Activated naive CD4-positive, alpha-beta T cell treated with Interleukin-2 at 50 U/mL for 16 hours (primary cell): ENCODE measurements at places on chromosomes 12 and 14.

GRCh38 chr14:64806862-64807495, 72.7 kb downstream of the SPTB start:
- no peak for DNase-seq

DNA sequence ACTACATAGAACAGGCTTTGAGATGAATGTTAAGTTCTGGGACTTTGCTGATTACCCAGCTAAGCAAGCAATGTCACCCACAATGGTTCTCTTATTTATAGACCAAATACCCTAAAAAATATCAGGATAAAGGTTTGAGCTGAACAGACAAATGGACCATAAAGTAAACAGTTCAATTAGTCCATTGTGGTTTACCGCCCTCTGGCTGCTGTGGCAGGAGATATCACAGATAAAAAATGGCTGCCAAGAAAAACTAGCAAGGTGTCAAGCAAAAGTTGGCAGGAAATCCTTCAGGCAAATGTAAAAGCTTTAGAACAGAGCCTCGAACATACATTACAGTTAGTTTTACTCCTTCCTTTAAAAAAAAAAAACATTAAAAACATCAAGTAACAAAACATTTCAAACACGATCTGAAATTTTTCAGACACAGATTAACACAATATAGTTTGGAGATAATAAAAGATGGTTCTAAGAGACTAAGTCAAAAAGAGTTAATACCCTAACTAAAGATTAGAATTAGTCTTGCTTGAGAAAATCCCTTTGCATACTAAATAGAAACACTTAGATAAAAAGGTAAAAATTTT, 41.3 kb downstream of the MED13L start:
- peak; percentile 43 for DNase-seq

DNA sequence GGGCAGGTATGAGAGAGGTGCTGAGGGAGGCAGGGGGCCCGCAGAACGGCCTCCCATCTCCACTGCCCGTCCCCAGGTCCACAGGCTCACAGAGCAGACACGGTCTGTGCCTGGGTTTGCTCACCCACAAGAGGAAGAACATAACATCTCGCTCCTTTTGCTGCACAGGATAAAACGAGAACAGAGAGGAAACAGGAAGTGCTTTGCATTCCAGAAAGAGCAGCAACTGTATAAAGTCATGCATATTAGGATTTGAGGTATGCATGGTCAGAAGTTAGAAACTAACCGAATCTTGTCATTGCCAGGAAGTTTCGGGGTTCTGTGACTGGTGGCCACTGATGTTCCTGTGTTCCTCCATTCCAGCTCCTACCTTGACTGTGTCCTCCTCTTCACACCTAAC, 25.0 kb downstream of the NTF3 start:
- DNase-seq = no peak

GRCh38 chr12:97177481-97177880, 270.4 kb downstream of the NEDD1 start:
- DNase-seq = no peak

DNA sequence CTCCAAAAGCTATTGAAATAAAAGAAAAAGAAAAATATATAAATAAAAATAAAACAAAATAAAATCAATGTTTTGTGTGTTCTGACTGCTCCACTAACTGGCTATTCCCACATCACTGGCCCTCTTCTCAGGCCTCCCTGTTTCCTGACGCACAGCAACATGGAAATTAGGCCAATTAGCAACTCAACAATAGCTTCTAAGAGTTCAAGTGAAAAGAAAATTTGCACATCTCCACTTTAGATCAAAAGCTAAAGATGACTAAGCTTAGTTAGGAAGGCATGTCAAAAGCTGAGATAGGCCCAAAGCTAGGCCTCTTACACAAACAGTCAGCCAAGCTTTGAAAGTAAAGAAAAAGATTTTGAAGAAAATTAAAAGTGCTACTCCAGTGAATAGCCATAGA, 200.8 kb downstream of the DUSP6 start:
- DNase-seq = no peak

DNA sequence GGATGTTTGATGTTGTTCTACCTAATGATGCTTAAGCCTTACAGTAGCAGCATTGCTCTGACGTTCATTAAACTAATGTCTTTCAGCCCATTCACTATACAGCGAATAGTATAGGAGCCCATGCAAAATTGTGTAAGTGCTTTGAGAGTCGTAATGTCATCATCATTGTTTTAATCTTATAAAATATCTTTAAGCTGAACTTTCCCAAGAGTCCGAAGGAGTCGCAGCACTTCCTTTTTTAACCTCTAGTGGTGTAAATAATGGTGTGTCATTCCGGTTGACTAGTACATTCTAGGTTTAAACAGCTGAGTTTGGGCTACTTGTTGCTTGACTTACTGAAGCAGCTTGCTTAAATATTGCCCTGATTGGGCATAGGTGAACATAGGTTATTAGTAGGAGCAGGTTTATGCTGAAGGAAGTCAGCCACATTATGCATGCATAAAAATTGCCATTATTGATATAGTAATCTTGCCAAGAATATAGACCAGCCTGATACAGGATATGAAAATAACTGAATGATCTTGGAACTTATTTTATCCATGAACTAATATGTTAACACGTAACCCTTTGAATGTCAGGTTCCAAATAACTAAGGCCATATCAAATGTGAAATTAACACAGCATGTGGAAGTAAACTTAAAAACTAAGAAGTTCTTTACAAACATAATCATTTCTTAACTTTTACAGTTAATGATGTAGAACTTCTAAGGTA, 2.6 kb downstream of the WNK1 start:
- DNase-seq = peak; percentile 17

DNA sequence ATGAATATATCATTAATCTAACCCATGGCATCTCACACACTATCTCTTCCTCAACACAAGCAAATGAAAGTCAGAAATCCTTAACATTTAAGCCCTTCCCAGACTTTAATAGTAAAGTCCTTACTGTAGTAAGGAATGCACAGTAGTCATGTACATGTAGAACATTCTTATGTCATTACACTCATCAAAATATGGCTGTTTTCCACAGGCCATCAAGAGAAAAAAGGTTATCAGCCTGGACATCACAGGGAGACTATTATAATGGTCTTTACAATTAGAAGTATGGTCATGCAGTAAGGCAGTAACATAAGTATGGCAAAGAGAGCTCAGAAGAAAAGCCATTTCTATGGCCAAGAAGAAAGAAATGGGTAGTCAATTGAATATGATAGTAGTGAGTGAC, 121.2 kb downstream of the SLC6A15 start:
- no peak for DNase-seq

GRCh38 chr12:27400856-27401354, 45.6 kb upstream of the SMCO2 start:
- no peak for DNase-seq

DNA sequence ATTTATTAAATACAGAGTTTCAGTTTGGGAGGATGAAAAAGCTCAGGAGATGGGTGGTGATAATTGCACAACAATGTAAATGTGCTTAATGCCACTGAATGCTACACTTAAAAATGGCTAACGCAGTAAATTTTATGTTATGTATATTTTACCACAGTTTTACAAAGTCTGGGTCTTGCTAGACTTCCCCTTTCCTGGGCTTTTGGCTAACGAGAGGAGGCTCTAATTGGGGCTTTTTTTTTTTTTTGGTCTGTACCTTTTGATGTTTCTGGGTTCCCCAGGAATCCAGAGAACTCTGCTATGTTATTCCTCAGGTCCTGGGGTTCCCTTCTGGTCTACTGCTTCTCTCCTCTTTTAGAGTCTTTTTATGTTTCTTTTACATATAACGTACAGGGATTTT, 355.5 kb downstream of the CACNA1C start:
- DNase-seq = no peak

DNA sequence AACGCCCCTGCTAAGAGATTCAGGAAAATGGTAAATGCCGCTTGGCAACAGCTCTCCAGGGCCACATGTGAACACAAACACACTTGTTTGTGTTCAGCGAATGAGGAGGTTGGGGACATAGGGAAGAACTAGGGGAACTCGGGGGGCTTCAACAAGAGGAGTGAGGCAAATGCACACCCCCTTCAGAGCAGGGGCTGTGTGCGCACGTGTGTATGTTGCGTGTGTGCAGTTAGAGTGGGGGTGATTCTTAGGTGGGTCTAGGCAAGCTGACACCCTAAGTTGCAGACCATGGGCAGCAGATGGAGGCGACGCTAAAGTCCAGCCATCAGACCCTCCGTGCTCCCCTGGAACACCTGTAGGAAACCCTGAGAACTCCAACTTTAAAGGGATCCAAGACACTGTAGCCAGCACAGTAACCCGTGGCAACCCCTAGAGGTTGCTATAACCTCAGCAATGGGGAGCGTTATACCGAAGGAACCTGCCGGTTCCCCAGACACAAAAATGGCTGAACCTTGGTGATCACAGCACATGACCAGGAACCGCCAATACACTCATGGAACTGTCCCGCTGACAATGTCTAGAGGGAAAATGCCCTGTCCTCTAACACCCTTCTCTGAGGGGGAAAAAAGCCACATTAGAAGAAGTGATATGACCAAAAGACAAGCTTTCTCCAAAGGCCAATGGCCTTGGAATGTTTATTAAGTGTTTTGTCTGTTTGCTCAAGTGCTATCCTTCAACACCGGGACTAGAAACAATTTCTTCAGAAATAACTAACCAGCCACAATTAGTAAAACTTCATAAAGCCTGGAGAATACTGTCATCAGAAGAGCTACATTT, 86.5 kb upstream of the CEP83 start:
- no peak for DNase-seq

DNA sequence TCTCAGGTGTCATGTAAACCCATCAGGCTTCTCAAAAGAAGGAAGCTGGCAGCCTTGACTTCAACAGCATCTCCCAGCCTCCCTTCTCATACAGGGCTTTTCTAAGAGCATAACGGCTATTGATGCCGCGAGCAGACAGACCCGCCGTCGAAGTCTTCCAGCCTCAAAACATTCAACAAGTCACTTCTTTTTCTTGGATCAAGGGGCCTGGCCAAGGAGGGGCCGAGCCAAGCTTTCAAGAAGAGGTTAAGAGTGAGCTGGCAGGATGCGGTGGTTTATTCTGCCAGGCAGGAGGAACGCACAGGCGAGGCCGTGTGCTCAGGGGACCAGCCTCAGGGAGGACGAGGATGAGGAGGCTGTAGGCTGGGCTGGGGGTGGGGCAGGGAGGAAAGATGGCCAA, 102.9 kb upstream of the RFLNA start:
- DNase-seq = no peak

GRCh38 chr12:4530982-4531586, 7.6 kb upstream of the RAD51AP1 start:
- no peak for DNase-seq

GRCh38 chr14:93089521-93090269, 26.0 kb downstream of the ITPK1 start:
- no peak for DNase-seq

GRCh38 chr14:69543341-69544115, 31.1 kb downstream of the CCDC177 start:
- peak; percentile 16 for DNase-seq

DNA sequence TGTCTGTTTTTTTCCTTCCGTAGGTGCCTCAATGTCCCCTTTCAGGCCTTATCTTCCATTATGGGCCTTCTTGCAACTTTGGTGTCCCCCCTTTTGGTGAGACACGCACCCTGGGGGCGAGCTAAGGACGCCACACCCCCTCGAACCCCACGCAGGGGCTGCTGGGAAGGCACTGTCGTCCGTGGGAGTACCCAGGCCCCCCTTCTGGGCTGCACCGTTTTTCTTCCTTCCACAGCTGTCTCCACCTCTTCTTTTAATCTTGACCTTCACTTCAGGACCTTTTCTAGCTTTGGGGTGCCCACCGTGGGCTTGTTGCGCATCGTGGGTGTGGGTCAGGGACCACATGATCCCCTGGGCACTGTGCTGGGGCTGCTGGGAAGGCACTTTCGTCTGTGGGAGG, 271.8 kb downstream of the ALG10 start:
- DNase-seq = no peak

- DNase-seq = no peak
Observed at GRCh38 chr12:55703901-55704761, 3.6 kb downstream of the ITGA7 start.

DNA sequence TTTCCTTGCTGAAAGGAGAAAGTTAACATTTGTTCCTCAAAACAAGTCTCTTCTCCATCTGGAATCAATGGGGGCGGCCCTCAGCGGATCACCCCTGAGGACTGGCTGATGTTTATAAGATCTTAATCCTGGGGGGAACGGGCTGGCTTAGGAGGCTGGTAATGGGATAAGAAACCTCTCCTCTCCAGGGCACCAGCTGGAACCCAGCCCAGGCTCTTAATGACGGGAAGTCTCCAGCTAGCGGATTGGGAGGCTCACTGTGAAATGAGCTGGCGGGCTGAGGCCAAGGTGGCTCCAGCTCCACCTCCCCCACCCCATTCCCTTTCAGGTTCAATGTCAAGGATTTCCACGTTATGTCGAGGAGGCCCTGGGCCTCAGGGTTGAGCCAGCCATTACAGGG, 1133.0 kb downstream of the VRK1 start:
- DNase-seq = no peak

DNA sequence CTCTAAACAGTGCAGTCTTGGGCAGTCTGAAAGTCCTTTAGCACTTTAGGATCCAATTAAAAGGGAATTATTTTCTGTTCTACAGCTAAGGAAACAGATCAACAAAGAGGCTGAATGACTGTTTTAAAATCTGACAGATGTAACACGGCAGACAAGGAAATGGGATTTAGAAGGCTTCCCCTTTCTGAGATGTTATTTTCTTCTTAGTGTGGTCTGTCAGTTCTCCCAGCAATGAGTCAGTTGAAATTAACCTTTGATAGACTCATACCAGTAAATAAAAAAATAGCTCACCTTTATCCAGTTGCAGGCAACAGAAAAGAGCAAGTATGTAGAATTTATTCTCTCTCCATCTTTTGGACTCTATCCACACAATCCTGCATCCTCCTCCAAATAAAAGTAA, 98.1 kb downstream of the NEDD1 start:
- no peak for DNase-seq

- no peak for DNase-seq
Observed at GRCh38 chr14:99524804-99525698, 43.8 kb downstream of the CCNK start.

GRCh38 chr14:106840258-106840657, 1313.9 kb downstream of the TMEM121 start:
- no peak for DNase-seq

- DNase-seq = no peak
Observed at GRCh38 chr14:54935958-54936357, 33.3 kb upstream of the GCH1 start.

DNA sequence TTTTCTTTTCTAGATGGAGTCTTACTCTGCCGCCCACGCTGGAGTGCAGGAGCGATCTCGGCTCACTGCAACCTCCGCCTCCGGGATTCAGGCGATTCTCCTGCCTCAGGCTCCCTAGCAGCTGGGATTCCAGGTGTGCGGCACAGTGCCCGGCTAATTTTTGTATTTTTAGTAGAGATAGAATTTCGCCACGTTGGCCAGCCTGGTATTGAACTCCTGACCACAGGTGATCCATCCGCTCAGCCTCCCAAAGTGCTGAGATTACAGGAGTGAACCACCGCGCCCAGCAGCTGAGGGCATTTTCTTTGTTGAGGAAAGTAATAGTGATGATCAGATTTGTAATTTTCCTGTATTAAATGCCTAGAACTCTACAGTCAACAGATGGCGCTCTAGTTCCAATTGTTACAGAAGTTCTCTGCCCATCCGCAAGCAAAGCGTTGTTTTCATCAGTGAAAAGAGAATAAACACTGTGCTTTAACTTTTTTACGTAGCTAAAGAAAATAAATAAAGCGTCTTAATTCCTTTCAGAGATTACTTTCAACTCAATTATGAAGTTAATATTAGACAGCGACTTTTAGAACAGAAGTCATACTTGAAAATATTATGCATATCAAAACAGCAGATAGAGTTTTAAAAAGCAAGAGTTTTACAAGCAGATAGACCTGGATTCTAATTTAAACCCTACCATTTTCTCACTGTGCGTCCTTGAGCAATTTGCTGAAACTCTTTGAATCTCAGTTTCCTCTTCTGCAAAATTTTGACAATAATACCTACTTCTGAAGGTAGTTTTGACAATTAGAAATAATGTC, 335.1 kb downstream of the DUSP6 start:
- DNase-seq = peak; percentile 13
